Gastroesophageal sphincter (tissue), 4 donors: ENCODE measurements at places on chromosomes 6 and 20. TPM values are rescaled to one million over a fixed set of nuclear protein-coding genes. Genes with fewer than 3 reads are reported as not detected.

Gene NOTCH4
- 26.0 TPM for total RNA-seq

Gene PSORS1C2
- total RNA-seq, result not detected

Gene ATRN
- total RNA-seq, result 18.8 TPM

Gene UST
- 17.4 TPM for total RNA-seq

Gene ENPP5
- total RNA-seq, result 1.5 TPM

GRCh38 chr6:134303891-134304290 is 14.0 kb downstream of the SGK1 start:
- ATAC-seq, result no peak

- no peak for ATAC-seq
These were observed 157.8 kb downstream of the SCML4 start for GRCh38 chr6:107666084-107666980.

DNA sequence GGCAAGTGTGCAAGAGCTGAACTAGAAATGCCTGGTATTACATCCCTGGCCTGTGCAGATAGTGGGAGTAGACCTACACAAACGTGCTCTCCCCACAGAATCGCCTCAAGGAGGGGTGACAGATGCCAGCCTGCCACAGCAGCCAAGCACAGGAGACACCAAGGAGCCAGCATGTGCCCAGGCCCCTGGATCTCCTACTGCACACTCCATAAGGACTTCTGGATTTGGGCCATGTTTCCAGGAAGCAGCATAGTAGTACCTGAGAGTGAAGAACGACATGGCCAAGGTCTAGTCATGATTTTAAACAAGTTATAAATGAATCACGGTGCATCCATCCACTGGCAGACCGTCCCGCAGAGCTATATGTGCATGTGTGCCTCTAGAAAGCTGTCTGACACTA is 232.2 kb downstream of the SYNDIG1 start:
- no peak for ATAC-seq

DNA sequence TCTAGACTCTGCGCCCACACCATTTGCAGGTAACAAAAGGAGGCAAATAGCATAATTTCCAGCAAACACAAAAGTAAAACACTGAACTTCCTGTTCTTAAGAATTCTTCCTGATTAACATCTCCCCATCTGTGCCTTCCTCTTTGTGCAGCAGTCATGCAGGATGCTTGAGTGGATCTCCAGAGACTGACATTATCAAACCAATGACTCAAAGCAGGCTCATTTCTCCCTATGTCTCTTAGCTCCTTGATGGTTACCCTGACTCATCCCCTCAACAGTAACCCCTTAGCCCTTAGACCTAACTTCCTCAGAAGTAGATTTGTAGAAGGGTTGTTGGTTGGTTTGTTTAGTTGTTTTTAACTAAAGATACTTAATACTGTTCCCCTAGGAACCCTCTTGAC is 137.0 kb upstream of the RIN2 start:
- ATAC-seq, result no peak
